ENCODE measurements at places on chromosomes 7 and 10.

DNA sequence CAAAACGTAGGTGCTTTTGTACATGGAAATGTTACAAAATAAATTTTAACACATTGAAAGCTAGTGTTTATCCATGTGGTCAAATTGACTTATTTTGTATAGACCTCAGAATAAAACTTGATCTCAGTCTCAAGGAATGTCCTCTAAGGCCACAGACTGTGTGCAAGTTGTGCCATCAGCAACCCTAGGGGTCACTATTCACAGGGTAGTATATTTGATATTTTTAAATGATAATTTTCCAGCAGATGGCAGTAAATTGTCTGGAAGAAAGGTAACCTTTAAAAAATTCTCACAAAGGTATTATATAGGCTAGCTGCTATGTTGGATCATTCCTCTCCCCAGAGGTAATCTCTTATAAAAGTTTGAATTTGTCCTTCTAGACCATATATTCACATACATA lies 12.9 kb upstream of the SNX10 start:
- H3K27ac ChIP-seq, result no peak overlapping the region
- no peak overlapping the region for H3K4me3 ChIP-seq

DNA sequence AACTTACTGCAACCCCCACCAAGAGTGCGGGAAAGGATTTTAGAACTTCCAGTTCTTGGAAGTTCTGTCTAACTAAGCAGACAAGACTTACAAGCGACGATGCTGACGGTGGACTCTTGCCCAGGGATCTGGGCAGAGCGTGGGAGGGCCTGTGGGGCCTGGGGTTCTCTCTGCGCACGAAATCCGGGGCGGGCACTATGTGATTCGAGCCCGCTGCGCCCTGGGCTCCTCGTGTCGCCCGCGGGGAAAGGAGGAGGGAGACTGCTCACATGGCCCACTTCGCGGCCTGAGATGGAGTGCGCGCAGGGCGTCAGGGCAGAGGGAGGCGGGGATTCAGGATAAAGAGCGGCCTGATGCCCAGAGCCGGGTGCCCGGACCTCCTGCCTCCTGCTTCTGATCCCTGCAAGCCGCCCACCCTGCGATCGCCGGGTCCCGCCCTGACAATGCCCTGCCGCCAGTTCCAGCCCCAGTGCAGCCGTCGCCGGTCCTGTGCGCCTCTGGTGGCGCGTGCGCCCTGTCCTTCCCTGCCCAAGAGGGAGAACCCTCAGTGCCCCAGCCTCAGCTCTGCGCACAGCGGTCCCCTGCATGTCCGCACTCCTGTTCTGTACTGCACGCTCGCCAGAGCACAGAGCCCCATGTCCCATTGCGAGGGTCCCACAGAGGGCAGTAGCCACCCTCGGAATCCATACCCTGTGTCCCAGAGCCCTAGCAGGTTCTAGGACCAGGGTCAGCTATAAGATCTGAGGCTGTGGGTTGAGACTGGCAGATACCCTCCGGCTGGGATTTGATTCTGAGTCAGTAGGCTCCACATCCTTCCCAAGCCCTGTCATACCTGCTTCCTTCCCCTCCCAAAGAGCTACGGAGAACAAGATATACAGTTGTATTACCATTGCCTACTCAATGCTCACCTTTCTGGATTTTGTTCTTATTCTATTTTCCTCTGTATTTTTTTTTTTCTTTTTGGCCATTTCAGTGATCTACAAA lies 99.4 kb upstream of the TMEM106B start:
- H3K4me1 ChIP-seq, result peaks cover 6% of the 10 kb centered on the region
- H3K27ac ChIP-seq, result no peak overlapping the region
- H3K4me3 ChIP-seq, result peak overlapping the region; percentile 21
- H3K27me3 ChIP-seq, result peaks cover 33% of the 10 kb centered on the region
- no peak for DNase-seq
- H3K36me3 ChIP-seq, result no peaks in the 10 kb centered on the region

DNA sequence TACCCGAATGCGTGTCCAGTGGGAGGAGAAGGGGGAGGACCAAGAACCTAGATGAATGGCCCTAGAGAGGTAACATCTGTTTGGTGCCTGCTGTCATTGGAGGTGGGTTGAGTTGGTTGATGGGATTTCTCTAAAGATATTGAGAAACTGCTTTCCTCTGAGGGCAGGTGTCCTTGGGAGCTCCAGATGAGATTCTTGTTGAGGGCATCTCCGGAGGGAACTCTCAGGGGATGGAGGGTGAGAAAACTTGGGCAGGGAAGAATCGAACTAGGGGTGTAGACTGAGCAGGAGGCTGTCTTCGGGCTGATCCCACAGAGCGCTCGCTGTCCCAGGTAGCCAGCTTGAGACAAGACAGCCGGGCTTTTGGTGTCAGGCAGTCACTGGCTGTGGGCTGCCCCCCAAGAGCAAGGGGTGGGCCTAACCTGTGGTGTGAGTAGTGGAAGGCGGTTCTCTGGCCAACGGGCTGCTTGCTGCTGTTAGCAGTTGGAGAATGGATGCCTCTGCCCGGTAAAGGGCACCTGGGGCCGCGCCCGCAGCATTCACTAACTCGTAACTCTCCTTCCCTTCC lies 3.7 kb downstream of the IRF5 start:
- peaks cover 39% of the 10 kb centered on the region for H3K4me1 ChIP-seq
- H3K36me3 ChIP-seq, result peaks cover 10% of the 10 kb centered on the region
- peak overlapping the region; percentile 76 for H3K27ac ChIP-seq
- no peak for DNase-seq

GRCh38 chr10:24974976-24975375 lies 22.6 kb upstream of the PRTFDC1 start:
- peaks cover 3% of the 10 kb centered on the region for H3K4me1 ChIP-seq
- no peak overlapping the region for H3K4me3 ChIP-seq
- no peak overlapping the region for H3K27ac ChIP-seq
- no peak for DNase-seq
- H3K36me3 ChIP-seq, result no peaks in the 10 kb centered on the region
- peaks cover 3% of the 10 kb centered on the region for H3K27me3 ChIP-seq

All from activated CD4-positive, alpha-beta memory T cell treated with anti-CD3 and anti-CD28 coated beads, Interleukin-2, amount 10 ng/mL, durations not matched to agents 7 days and 5 days (primary cell).